ENCODE measurements at places on chromosomes 12 and 14.

GRCh38 chr12:110591451-110592051 lies 8.4 kb upstream of the PPTC7 start:
- DNase-seq: no peak

DNA sequence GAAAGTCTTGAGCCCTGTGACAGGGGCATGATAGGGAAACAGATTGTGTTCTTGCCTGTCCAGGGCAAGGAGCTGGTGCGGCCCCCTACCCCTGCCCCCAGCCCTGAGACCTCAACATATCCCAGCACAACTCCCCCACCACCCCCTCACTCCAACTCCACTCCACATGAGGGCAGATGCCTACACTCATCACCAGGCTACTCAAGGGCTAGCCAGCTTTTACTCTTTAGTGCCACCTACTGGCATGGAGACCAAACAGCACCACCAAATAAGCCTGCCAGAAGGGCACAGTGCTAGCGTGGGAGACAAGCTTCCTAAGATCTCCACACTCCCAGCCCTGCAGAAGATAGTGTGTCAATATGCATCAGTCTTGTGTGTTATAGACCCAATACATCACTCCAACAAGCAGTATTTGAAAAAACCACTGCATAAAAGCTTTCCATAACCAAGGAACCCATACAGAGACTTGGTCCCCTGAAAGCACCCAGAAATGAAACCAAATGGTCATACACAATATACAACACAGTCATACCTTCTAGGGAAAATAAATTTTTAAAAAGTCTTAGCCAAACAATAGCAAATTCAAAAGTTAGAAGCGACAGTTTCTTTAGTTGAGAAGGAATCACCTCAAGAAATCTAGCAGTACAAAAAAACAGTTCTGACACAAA lies 154.4 kb downstream of the KCNK10 start:
- DNase-seq: peak; percentile 24

DNA sequence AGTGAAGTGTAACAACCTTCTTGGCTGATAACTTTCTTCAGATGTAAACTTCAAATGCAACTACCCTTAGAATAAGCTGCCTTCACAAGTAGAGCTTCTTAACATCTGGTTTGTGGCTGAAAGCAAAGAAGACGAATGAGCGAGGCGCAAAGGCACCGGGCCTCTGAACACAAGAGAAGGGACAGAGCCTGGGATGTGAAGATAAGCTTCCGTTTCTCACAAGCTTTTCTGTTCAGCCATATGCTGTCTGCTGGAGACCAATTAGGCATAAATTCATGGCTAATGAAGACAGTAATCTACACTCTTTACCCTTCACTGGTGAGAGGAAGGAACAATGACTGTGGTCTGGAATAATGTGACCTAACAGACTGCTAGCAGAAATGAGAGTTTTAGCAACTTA lies 195.2 kb downstream of the ATXN7L3B start:
- DNase-seq: no peak

GRCh38 chr12:51911788-51912711 lies 4.7 kb downstream of the ACVRL1 start:
- no peak for DNase-seq

GRCh38 chr14:82073547-82073946 lies 539.9 kb upstream of the SEL1L start:
- DNase-seq: no peak

DNA sequence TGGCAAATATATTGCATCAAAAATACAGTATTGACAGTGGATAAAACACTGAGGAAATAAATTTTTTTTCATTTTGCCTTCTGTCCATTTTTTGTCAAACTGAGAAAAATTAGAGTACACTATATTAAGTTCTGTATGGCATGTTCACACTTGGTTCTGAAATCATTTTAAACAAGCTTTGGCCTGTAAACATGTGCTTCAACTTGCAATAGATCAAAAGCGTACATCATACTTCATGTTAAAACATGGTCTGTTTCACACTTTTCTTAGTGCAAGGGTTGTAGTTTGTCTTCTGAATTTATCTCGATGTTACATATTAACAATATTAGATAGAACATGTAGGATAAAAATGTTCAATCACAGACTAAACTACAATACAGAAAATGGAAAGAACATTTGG lies 208.0 kb downstream of the PCNX1 start:
- DNase-seq: no peak

DNA sequence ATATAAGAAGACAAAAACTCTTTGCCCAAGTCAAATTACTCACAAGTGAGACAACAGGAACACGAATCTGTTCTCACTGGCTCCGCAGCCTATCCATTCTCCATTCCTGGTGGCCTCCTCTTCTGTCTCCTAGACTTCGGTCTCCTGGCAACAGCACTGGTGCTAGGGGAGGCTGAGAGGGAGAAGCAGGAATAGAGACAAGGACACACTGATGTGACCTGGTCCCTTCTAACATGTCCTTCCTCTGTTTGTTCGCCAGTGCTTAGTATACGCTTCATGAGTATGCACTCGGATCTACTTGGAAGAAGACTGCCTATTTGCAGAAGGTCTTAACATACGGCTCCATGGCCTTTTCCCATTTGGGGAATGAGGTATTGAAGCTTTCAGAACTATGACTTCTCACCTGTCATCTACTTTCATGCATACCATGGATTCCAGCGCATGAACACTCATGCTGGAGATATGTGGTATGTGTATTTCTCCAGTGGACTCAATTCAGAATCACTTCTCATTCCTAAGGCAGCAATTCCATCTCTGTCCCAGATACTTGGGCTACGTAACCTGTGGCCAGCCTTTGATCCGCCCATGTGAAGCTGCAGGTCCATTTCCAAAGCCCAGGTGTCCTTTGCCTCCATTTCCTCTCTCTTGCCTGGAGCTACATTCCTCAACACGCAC lies 33.9 kb downstream of the BHLHE41 start:
- no peak for DNase-seq

DNA sequence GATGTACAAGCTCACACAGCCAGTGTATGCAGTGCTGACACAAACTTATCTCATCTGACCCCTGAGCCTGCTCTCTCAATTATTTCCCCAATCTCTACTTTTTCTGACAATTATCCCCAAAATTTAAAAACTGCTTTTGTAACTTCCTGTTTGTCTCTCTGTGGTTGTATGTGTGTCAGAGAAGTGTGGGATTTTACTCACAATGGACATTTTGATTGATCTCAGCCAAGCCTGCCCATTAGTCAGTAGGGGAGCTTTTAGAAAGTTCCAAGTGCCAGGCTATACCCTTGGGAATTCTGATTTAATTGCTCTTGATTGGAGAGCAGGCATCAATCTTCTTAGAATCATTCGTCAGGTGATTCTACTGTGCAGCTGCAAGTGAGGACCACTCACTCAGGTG lies 64.9 kb upstream of the LMNTD1 start:
- no peak for DNase-seq

- no peak for DNase-seq
Measured at GRCh38 chr14:88166616-88167015, 156.5 kb downstream of the KCNK10 start.

DNA sequence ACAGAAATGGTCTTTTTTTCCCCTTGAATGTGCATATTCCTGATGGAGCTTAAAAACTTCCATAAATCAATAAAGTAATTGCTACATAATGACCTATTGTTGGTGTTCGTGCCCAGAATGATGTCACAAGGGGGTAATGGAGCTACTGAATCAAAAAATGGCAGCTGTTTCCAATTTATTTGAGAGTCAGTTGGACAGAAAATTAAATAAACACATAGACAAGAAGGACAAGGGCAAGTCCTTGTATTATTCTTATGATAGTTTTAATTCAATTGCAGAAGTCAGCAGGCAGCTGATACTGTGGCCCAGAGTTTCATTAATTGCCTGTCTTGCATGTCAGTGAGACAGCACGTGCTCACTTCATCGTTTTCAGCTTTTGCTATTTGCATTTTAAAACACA lies 473.5 kb downstream of the ETNK1 start:
- no peak for DNase-seq

DNA sequence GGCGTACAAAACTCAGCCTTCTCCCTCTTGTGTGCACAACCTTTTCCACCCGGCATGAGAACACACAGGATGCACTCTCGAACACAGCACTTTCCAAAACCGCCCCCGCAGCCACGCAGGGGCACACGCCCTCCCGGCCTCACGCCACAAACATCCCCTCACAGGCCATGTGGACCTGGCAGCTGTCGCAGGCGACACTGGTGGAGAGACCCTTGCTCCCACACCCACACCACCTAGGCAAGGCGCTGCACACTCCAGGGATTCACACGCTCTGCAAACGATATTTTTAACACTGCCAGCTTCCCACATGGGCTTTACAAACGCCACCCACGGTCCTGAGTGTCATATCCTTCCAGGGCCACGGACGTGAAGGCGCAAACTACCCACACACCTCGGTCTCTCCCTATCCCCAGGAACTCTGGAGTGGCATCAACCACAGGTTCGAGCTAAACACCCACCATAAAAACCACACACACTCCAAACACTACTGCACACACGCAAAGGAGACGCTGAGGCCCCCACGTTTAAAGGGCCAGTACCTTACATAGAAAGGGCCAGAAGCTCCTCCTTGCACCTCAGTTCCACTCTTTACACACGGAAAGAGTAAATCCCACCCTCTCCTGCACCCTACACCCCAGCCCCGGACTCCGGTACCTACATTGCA lies 12.4 kb upstream of the ITGB7 start:
- no peak for DNase-seq

DNA sequence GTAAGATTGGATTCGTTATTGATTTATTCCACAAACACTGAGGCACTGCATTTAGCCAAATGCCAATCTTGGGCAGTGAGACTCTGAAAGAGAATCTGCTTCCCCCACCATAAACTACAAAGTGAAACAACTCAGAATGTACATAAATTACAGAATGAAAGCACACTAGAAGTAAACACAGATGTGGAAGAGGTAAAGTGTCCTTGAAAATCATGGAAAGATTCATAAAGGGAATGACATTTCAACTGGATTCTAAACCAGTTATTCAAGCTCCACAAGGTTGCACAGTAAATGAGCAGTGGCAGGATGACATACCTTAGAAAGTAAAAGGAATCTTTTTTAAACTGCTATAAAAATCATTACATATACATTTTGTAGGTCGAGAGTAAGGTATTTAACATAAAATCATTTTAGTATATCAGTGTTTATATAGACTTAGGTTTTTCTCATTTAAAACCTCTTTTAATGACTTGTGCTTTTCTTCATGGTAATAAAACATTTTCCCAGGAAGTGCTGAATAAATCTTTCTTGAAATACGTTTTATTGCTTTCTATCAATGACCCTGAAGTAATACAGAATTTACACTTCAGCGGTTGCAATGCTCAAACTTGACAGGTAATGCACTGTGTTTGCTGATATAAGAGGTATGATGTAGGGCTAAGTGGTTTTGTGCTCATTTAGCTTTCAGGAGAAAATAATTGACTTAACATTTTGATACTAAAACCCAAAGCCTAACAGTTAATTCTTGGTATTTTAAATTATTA lies 270.6 kb downstream of the NAV3 start:
- DNase-seq: no peak

GRCh38 chr14:104600141-104600643 lies 4.4 kb downstream of the TMEM179 start:
- no peak for DNase-seq

GRCh38 chr14:24964048-24964447 lies 85.9 kb downstream of the STXBP6 start:
- DNase-seq: no peak

GRCh38 chr12:52442600-52443061 lies 8.5 kb upstream of the KRT75 start:
- DNase-seq: no peak

GRCh38 chr12:56521209-56521589 lies 421 bp upstream of the RBMS2 start:
- DNase-seq: no peak

GRCh38 chr12:13209436-13210235 lies 13.1 kb downstream of the EMP1 start:
- DNase-seq: no peak

- DNase-seq: no peak
Measured at GRCh38 chr14:53613404-53614253, 343.0 kb downstream of the BMP4 start.

DNA sequence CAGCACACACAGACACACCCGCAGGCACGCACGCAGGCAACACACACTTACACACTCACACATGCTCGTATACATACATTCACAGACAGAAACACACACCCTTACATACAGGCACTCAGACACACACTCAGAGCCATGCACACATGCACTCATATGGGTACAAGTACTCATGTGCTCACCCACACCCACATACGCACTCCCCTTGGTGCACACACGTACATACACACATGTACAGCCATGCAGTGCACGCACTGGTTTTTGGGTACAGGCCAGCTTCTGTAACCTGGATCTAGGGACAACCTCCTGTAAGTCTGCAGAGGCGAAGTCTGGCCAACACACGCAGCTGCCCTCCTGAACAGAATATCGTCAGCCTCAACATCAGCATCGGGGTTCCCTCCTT lies 221.3 kb upstream of the RTL1 start:
- no peak for DNase-seq

- DNase-seq: no peak
Measured at GRCh38 chr12:112340230-112340629, 42.0 kb downstream of the HECTD4 start.

GRCh38 chr12:15546102-15546701 lies 223.9 kb downstream of the PTPRO start:
- DNase-seq: peak; percentile 22

DNA sequence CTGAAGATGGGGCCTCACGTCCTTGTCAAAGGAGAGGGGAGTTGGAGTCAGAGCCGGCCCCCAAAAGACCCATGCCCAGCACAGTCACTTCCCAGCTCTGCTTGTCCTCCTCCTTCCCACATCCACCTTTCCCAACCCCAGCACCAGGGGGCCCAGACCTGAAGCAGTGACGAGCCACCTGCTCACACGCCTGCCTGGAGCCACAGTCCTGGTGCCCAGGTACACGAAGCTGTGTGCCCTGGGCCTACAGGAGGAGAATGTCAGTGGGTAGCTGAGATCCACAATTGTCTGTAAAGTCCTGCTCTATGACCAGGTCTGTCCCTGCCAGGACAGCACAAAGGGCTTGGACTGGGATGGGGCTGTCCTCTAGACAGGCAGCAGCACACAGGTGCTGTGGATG lies 126.8 kb upstream of the PZP start:
- DNase-seq: no peak

- DNase-seq: no peak
Measured at GRCh38 chr14:81613341-81614045, 79.8 kb upstream of the SEL1L start.

DNA sequence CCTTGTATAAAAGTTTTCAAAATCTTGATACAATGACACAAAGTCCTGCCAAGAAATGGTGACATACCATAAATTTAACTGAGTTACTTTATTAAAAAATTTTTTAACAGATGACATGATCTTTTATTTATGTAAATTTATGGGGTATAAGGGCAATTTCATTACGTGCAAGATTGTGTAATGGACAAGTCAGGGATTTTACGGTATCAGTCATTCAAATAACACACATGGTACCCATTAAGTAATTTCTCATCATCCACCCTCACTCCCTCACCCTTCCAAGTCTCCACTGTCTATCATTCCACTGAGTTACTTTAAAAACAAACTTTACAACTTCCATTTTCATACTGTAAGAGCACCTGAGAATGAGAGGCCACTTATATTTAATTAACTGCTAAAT lies 37.4 kb downstream of the SPTLC2 start:
- no peak for DNase-seq

- no peak for DNase-seq
Measured at GRCh38 chr12:23488130-23488529, 461.3 kb downstream of the SOX5 start.

GRCh38 chr14:29390081-29390832 lies 537.4 kb downstream of the PRKD1 start:
- DNase-seq: no peak
